CD4-positive, alpha-beta T cell (primary cell): ENCODE measurements at places on chromosomes 2 and 18. TPM values are rescaled to one million over a fixed set of nuclear protein-coding genes. Genes with fewer than 3 reads are reported as not detected.

TMEM18 gene
- 26.3 TPM for total RNA-seq

ZNF385B gene
- total RNA-seq = not detected

ITGA6 gene
- total RNA-seq = 53.5 TPM

CAVIN2 gene
- total RNA-seq = 0.16 TPM

ACMSD gene
- not detected for total RNA-seq

CFAP210 gene
- total RNA-seq = 2.2 TPM

RGPD6 gene
- total RNA-seq = 96.2 TPM

CD8B2 gene
- not detected for total RNA-seq

RAD51AP2 gene
- total RNA-seq = not detected

ATP8B1 gene
- not detected for total RNA-seq

ERBB4 gene
- total RNA-seq = not detected

EFEMP1 gene
- total RNA-seq = not detected

XDH gene
- 0.05 TPM for total RNA-seq

COL3A1 gene
- total RNA-seq = not detected

ZSWIM2 gene
- not detected for total RNA-seq
